ENCODE measurements at places on chromosomes 16 and 17.

DNA sequence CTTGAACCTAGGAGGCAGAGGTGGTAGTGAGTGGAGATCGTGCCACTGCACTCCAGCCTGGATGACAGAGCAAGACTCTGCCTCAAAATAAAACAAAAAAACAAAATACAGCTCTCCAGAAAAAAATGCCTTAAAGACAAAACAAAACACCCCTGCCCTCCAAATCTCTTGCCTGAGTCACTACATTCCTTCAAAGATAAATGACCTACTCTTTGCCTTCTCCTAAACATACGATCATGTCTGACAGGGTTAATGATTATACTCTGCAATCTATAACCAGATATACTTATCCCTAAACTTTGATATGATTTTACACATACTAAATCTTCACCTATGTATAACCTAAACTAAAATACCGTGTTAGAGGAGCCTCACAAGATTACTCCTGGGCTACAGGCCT lies 1.4 kb upstream of the SETD6 start:
- no peak for DNase-seq

GRCh38 chr17:45009676-45010467 lies 41.6 kb downstream of the DCAKD start:
- no peak for DNase-seq

DNA sequence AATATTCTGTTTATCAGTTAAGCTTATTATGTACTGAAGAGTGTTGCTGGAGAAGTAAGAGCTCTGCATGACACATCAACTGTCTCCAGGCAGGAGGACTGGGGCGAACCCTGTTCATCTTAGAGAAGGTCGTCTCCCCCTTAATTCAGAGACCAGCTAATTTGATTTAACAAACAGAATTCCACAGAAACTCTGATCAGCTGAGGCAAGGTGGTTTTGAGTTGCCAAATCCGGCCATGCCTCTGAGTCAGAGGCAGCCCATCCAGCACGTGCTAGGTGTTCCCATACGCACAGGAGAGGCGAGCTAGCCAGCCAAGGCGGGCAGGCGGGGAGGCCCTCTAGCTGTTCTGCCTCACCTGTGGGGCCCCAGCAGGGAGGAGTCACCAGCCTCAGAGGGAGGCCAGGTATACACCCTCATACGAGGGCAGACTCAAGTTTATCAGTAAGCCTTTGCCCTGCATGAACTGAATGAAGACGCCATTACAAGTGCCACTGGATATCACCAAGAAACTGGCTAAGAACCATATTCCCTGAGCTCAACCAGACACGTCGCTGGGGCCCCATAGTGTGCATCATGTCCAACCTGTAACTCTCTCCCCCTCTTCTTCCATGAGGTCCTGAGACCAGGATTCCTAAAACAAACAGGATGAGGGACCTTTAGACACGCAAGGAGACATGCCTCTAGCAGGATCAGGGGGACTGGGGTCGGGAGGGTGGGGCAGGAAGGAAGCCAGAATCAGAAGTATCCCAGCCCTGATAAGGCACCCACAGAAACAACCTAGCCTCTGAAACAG lies 25.7 kb downstream of the STAT5A start:
- no peak for DNase-seq

- DNase-seq: no peak
Measured at GRCh38 chr17:17264430-17264829, 16.6 kb downstream of the COPS3 start.

DNA sequence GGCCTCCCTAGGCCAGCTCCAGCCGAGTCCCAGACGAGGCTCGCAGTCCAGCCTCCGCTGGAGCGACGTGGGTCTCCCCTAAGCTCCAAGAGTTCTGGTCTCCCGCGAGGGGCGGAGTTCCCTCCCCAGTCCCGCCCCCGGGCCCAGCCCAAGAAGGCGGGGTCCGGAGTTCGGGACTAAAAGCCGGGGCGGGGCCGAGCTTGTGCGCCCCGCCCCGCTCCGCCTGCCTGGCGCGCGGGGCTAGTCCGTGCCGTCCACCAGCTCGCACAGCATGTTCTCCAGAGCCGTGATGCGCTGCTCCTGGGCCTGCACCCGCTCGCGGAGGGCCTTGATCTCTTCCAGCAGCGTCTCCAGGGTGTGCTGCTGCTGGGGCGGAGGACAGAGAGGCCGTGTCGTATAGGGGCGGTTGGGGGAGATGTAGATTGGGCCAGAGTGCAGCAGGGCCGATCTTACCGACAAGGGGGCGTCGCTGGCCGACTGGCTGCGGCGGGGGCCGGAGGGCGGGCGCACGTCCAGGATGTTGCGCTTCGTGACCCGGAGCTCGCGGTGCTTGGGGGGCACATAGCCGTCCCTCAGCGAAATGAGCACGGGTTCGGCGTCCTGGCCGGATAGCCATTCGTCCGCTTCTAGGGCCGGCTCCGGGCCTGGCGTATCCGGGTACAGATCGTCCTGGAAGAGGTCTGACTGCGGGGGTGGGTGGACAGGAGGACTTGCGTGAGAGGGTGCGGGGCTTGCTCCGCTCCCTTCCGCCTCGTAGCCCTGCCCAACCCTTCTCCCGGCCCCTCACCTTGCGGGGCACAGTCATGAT lies 7.0 kb downstream of the CORO6 start:
- no peak for DNase-seq
